ENCODE measurements at places on chromosomes 13 and 19.
A peak's percentile ranks its signal among the peaks of the same experiment; 100 is the strongest.

DNA sequence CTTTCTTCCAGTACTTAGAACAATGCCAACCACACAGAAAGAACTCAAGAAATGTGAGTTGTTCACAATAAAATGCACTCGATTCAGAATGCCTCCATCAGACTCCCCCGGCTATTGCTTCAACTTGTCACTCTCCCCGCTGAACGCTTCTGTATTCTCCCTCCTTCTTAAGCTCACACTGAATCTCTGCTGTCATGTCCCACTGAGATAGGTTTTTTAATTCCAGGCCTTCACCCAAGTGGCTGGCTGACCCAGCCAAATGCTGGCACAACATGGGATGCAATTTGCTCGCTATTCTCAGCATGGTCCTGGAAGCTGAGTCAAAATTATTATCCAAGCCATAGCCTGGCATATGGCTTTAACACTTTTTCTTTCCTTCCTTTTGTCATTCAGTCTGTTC lies 76.8 kb upstream of the SERP2 start:
- DNase-seq = no peak

DNA sequence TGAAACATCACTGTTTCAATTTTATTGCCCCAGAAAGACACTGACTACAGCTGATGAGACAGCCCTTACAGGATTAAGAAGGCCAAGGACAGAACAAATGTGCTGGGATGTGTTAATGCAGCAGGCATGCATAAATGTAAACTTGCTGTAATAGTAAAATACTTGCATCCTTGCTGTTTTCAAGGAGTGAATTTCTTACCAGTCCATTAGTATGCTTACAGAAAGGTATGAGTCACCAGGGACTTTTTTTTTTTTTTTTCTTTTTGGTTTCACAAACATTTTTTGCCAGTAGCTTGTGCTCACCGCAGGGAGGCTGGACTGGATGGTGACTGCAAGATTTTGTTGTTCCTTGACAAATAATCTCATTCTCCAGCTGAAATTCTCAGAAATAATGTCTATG lies 55.1 kb downstream of the GPR180 start:
- peak; percentile 31 for DNase-seq

- DNase-seq = no peak
These were observed 422.9 kb downstream of the KCTD12 start for GRCh38 chr13:76463314-76463713.

DNA sequence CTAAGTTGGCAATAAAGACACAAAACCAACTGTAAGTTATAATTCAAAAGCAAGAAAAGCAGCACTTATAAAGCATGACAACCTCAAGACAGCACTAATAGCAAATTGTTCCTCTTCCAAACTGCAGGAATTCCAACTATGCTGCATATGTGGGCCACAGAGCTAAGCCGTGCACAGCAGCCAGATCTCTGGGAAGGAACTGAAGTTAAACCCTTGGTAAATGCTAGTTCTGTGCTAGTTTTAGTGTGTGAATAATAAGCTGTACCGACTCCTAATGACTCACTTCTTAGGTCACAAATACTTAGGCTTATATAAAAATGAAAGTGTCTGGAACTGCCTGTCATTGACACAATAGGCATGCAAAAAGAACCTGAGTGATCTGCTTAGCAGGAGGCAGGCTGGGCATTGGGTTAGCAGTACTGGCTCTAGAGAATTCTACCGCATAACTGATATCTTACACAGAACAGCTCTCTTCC lies 21.2 kb upstream of the GTF3A start:
- peak; percentile 38 for DNase-seq

DNA sequence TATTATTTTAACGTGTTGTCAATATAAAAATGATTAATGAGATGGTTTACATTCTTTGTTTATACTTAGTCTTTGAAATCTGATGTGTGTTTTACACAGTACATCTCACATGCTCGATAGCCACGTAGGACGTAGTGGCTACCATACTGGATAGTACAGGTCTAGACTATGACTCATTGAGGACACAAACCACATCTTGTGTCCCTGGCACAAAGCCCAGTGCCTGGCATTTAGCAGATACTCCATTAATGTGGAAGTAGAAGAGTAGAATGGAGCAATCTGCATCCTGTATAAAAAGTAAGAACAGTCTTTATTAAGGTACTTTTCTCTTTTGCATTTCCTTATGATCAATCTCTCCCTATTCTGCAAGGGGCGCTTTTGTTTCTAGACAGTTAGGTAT lies 49.0 kb upstream of the FRY start:
- peak; percentile 81 for DNase-seq

All from suppressor macrophage treated with lipopolysaccharide for 1 hour (primary cell).